MG63 (cell line): ENCODE measurements at places on chromosomes 12 and 14. TPM values are rescaled to one million over a fixed set of nuclear protein-coding genes. Genes with fewer than 3 reads are reported as not detected.

GRCh38 chr12:2845280-2845679 lies 10.4 kb upstream of the NRIP2 start:
- DNase-seq, result no peak

GRCh38 chr14:65334765-65335410 lies 77.6 kb upstream of the FUT8 start:
- DNase-seq, result no peak

DNA sequence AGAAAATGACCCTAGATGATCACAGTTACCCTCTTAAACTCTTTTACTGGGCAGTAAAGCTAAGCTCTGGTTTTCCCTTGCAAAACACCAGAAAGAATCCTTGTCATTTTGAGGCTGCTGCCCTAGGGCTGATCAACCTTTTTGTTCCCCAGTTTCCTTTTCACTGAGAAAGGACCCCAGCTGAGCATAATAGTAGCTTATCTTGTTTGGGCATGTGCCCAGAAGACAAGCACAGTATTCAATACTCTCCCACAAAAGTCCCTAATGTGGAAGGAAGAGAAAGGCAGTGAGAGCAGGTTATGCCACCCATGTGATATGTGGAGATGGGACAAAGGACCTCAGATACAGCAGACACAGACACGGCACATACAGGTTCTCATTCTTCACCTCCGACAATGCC lies 332.6 kb upstream of the TMPO start:
- DNase-seq, result no peak

DNA sequence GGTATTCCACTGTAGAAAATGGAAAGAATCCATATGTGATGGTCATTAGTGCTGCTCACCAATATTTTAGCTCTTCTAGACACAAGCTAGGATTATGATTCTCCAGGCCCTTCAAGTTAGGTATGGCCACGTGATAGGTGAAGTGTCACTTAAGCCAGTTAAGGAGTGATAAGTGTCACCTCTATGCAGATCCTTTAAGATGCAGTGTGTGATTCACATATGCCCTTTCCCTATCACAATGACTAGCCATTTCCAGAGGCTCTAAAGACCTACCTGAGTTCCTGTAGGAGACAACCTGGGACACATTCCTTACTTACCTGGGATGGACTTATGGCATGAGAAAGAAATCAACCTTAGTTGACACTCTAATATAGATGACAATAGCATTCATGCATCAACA lies 343.2 kb downstream of the NELL2 start:
- no peak for DNase-seq

DNA sequence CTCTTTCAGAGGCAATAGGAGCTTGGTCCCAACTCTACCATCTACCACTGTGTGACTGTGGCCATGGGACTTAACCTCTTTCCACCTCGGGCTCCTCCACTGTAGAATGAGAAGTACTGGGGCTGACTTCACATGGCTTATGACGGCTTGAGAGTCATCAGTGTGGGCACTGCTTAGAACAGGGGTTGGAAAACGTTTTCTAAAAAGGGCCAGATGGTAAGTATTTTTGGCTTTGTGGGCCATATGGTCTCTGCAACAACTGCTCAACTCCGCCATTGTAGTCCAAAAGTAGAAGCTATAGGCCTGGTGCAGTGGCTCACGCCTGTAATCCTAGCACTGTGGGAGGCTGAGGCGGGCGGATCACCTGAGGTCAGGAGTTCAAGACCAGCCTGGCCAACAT lies 69.2 kb upstream of the LTA4H start:
- DNase-seq, result no peak

GRCh38 chr14:96274543-96274942 lies 18.5 kb downstream of the BDKRB1 start:
- no peak for DNase-seq

DNA sequence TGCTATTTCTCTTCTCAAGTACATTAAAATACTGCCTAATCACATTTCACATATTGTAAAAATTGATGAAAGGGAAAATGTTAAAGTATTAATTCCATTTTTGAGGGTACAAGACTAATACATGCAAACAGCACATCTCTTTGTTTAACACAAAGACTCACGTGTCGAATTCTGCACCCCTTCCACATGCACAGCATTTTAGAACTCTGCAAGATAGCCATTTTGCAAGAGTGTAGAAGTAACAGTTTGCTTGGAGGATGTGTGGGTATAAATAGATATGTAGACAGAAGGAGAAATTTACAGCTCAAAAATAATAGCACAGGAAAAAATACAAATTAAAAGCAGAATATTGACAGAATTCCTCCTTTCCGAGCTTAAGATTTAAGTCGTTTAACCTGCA lies 2.5 kb downstream of the GRIN2B start:
- DNase-seq, result no peak

GRCh38 chr12:122878780-122879612 lies 16.9 kb downstream of the VPS37B start:
- no peak for DNase-seq

DNA sequence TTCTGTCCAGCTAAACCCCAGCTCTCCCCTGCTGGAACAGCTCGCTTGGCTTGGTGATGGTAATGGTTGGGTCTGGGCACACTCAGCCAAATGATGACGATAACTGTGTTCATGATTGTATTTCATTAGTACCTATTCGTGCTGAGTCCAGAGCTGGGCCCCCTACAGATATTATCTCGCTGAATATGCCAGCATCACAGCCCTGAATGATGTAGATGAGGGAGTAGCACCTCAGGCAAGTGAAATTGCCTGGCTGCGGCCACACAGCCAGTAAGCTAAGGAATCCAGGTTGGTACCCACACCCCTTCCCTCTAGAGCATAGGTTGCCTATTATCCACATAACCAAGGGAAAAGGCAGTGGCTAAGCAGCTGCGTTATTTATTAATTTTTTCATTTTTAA lies 163.5 kb downstream of the KTN1 start:
- no peak for DNase-seq

- peak; percentile 22 for DNase-seq
Observed at GRCh38 chr12:93943780-93944179, 204.6 kb upstream of the PLXNC1 start.

DNA sequence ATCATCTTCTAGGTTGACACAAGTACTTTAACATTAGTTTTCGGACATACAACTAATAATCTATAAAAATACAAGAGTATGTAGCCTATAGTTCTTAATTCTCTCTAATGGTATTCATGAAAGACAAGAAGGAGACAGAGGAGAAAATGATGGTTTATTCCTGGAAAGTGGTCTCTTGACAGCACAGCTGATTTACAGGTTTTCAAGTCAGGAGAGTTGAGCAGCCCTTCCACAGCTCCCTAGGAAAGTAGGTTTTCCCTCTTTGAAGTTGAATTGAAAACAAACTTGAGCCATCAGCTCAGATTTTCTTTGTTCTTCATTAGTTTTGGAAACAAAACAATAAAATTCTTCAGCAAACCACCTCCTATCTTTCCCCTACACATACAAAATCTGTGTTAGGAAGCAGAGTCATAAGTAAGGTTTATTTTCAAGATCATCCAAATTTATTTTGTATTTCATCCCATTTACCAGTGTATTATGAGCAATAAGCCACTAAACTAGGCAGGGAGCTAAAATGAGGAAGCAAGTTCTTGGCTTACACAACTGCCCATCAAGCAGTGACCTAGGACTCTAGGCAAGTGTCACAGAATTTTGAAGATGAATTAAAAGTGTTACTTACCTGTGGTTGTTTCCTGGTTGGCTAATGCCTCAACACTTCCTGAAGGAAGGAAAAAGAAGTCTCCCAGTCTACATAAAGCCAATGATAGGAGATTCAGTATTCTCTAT lies 357.0 kb downstream of the BCAT1 start:
- DNase-seq, result no peak

DNA sequence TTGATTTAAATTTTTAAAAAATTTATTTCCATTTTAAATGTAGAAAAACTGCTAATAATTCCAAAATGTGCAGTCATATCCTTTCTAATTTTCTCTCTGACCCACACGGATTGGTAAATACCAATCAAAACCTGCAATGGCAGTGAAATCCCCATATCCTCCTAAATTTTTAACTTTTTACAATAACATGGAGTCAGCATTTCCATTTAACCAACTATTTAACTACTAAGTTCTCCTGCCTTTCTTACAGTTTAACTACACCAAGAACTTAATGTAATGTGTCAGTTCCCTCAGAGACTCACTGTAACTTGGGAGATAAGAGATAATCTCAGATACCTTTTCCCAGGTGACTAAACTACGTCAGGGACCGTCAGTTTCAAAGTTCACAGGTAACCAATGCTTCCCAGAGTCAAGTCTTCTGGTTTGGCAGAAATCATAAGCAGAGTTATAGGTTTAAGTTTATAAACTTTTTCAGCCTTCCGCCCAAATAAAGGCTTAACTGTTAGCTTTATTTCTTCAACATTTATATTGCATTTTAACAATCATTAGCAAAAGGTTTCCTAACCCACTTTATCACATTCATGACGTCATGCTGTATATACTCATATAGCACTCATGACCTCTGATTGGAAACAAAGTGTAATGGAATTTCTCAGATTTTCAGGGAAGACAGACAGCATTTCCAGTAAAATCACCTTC lies 7.6 kb downstream of the KRAS start:
- no peak for DNase-seq

GRCh38 chr14:83594874-83595273 lies 1935.1 kb upstream of the FLRT2 start:
- no peak for DNase-seq

DNA sequence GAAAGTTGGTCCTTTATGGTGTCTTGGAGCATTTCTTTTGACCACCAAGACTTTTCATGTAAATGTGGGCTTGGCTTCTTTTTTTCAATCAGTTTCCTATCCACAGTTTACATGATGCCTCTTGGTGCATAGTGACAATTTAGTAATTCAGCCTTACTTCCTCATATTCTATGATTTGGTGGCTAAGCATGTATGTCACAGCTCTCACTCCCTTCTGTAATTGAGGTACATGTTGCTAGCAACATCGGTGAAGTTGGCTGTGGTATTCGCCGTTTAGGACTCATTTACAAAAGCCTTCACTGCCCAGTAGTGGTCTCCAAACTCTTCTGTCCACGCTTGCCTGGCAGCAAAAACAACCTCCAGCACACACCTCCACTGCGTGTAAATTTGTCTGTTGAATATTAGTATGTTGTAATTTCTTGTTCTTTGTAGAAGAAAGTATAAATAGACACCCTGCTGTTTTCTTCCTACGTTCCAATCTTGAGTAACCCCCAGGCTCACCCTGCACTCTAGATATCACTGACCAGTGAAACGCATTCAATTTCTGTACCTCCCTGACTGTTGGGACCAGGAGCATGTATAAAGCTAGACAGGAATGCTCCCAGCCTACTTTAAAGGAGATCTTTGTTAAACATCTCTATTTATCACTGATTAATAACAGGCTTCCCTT lies 90.4 kb downstream of the PPP2R5C start:
- DNase-seq, result no peak

MIS18BP1 gene
- total RNA-seq, result 14.3 and 14.6 TPM in 2 replicates

CPNE6 gene
- total RNA-seq, result not detected in 2 replicates

HNRNPC gene
- 994 and 1,287 TPM in 2 replicates for total RNA-seq

PPP1R1A gene
- not detected in 2 replicates for total RNA-seq

NEUROD4 gene
- not detected in 2 replicates for total RNA-seq
